ENCODE measurements at places on chromosomes 1 and 21.

- DNase-seq, result no peak
Measured at GRCh38 chr1:20511518-20512428, 3.8 kb upstream of the MUL1 start.

DNA sequence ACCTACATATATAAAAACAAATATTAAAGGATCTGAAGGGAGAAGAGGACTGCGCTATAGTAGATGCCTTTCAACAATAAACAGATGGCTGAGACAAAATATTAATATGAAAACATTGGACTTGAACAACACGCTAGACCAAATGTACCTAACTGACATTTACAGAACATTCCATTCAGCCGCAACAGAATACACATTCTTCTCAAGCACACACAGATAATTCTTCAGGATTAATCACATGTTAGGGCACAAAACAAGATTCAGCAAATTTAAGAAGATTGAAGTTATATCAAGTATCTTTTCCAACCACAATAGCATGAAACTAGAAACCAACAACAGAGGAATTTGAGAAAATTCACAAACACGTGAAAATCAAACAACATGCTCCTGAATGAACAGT is 741.4 kb downstream of the ADGRL2 start:
- DNase-seq, result no peak

DNA sequence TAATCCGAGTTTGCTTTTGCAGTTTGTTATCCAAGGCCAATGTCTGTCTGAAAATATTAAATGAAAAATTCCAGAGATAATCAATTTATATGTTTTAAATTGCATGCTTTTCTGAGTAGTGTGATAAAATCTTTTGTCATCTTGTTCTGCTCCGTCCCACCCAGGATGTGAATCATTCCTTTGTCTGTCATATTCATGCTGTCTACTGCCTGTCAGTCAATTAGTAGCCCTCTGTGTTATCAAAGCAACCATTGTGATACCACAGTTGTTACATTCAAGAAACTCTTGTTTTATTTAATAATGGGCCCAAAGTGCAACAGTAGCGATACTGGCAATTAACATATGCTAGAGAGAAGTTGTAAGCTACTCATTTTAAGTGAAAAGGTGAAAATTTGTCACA is 819.3 kb downstream of the BRINP3 start:
- DNase-seq, result no peak

- DNase-seq, result no peak
Measured at GRCh38 chr1:182656842-182657397, 27.5 kb downstream of the RGS8 start.

DNA sequence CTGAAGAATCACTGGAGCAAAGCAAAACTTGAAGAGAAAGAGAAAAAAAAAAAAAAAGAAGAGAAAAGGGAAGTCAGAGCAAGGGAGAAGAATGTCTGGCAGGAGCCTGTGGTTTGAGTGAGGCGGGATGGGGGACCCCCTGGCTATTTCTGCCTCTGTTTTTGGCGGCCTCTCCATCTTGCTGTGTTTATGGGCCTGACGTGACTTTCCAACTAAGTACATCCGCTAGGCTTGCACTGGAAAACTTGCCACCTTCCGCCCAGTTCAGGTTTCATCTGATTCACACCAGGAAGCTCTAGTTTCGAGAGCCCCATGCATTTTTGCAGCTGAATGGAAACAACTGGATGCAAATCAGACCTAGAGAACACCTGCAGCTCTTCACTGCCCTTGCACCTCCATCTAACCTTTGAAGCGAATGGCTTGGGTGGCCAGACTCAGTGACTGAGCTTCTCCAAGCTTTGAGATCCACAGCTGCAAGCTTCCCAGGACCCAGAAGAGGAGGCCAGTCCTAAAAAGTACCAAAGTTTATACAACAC is 28.0 kb downstream of the TBX15 start:
- no peak for DNase-seq

GRCh38 chr1:39043513-39043912 is 17.4 kb downstream of the NDUFS5 start:
- DNase-seq, result no peak
